Neuronal stem cell (in vitro differentiated cells): ENCODE measurements at places on chromosomes 5 and 9.

DNA sequence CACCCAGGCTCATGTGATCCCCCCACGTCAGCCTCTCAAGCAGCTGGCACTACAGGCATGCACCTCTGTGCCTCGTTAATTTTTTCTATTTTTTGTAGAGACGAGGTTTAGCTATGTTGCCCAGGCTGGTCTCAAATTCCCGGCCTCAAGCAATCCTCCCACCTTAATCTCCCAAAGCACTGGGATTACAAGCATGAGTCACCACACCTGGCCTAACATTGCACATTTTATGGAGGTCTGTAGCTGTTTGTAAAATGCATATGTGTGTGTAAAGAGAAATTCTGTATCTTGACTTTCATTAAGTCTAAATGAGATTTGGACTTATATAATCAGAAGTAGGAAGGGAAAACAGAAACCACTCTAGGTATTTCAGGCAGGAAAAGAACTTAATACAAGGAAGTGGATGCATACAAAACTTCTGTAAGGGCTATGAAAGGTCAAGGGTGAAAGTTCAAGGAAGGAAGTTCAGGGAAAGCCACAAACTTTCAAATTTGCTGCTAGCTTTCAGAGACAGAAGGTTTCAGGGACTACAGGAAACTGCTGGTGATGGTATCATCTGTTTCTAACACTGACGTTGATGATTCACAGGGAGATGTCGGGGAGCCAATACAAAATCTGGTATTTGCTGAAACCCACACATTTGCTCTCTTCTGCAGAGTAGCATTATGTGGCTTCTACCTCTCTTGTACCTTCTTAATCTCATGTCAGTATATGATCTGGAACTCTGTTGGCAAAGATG is 209.4 kb downstream of the PIK3R1 start:
- DNase-seq = no peak

DNA sequence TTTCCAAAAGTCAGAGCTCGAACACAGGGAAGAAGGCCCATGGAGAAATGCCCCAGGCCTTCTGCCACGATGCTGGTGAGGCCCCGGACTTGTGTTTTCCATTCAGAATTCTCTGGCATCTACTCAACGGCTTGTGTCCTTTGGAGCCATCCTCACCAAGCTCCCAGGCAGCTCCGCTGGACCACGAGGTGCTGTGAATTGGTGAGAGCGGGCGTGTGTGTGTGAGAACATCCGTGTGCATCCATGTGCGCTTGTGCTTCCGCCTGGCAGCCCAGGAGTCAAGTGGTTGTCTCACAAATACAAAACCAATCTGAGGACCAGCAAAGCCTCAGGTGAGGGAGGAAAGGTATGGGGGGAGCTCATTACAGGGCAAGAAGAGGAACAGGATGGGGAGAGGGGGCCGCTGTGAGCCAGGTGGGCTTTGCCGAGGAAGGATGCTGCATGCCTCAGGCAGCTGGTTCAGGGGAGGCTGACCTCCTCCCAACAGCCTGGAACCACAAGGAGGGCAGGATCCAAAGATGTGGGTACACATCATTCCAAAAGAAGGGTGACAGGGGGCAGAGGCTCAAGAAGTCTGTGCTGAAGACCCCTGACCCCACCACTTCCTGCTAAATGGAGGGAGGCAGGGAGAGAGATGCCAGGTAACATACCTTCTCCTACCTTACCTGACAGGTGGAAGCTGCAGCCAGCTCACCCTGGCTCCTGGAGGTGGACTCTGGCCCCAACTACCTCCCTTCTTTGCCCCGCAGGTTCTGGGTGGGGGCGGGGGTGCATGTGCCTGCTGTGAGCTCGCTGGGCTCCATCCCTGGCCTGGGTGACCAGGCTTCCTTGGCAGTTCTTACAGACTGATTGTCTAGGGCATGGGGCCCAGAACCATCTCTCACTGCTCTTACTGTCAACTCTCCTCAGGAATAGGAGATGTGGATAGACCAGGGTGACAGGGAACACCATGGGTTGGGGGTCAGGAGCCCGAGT is 196.3 kb downstream of the PAX5 start:
- DNase-seq = no peak

- DNase-seq = no peak
These were observed 324.3 kb upstream of the RORB start for GRCh38 chr9:74172874-74173273.

GRCh38 chr5:68911840-68912690 is 181.7 kb upstream of the SLC30A5 start:
- DNase-seq = no peak

GRCh38 chr5:569358-569867 is 42.7 kb upstream of the CEP72 start:
- DNase-seq = no peak
